ENCODE measurements at places on chromosomes 11 and 22.

DNA sequence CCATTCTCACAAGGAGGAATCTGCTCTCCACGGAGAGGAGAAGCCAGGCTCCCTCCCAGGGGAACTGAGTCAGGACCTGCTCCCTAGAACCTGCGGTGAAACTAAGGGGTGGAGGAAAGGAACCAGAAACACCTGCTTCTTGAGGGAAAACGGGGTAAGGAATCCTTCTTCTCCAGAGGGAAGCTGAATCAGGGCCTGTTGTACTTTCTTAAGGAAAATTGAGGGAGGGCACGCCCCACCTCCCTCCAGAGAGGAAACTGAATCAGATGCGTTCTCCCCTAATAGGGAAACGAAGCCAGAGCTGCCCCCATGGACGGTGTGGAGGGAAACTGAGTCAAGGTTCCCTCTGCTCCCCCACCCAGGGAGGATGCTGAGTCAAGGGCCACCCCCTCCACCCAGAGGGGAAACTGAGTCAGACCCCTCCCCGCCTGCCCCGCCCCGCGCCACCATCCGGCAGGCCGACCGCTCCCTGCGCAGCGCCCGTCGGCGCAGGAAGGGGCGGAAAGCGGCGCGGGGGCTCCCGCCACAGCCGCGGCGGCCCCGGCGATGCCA, 393 bp downstream of the RELA start:
- no peak for DNase-seq

GRCh38 chr11:131658414-131658813, 288.0 kb downstream of the NTM start:
- no peak for DNase-seq

- no peak for DNase-seq
Observed at GRCh38 chr22:46370584-46371291, 35.2 kb downstream of the TRMU start.

GRCh38 chr11:70942593-70942992, 309.8 kb downstream of the SHANK2 start:
- peak; percentile 39 for DNase-seq

DNA sequence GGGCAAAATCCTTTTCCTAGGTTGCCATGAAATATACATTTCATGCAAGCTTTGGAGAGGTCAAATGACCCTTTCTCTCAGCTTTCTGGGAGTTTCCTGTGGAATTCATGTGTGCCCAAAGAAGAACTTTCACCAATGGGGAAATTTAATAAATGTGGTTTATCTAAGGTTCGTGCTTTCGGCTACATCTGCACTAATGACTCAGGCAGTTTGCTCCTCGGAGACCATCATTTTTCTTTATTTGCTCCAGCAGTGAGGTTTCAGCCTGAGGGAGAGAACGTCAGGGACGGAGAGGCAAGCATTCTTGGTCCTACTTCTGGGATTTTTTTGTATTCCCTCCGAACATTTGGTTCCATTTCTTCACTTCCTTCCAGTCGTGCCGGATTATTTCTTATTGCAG, 85.2 kb downstream of the FLI1 start:
- no peak for DNase-seq

DNA sequence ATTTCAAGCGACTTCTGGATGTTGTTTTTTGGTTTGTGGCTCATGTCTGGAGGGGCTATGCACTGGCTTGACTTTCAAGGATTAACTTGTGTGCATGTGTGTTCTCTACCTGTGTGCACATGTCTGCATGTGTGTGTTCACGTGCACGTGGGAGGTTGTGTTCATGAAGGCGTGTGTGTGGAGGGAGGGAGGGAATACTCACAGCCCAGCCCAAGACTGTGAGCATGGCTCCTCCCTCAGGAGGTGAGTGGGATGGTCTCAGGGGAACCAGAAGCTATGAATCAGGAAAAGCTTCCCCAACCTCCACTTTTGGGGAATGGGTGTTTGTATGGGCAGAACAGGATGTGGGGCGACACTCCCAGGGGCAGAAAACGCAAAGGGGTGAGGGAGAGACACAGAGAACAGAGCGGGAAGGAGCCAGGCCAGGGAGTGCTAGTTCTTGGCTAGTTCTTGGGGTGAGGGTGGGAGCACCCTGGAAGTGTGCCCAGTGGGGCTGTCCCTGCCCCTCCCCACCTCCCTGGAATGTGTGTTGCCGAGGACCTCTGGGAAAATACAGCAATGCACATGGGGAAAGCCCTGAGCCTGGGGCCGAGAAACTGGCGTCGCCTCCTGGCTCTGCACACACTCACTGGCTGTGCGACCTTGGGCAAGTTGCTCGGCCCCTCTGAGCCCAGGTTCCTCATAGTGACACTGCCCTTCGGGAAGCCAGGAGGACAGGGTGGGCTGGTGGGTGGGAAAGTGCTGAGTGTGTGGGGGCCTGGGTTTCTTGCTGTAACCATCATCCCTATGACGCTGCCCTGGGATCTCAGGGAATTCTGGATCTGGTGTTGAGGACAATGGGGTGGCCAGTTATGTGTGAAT, 16.9 kb upstream of the ALX4 start:
- peak; percentile 48 for DNase-seq

DNA sequence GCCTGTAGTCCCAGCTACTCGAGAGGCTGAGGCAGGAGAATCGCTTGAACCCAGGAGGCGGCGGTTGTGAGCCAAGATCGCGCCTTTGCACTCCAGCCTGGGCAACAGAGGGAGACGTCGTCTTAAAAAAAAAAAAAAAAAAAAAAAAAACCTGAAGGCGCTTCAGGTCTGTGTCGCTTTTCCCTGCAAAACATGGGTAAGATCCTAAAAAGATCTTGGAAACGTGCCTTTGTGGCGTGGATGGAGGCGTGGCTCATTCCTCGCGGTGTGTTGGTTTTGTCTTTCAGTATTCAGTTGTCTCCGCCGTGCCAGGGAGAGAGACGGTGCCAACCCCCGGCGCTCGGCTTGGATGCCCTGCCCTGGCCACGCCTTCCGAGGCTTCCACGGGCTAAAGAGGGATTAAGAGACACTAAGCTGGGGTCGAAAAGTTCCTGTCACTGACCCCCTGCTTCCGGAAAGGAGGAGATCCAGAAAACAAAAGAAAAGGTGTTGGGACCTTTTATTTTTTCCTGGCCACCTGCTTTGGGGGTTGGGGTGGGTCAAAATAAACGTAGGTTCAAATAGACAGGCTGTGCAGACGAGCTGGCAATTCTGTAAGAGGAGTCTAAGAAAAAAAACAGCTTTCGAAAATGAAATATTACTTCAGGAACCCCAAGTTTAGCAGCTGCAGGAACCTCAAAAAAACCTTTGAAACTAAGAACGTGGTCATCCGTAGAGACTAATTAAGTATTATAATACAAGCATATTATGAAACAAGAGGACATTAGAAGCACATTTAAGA, 1.1 kb upstream of the SLC35F2 start:
- DNase-seq = peak; percentile 81

GRCh38 chr11:72195518-72196270, 3.8 kb downstream of the FOLR1 start:
- DNase-seq = no peak

GRCh38 chr11:88552379-88553062, 215.0 kb upstream of the CTSC start:
- DNase-seq = peak; percentile 47

GRCh38 chr22:37467391-37467955, 18.7 kb downstream of the MFNG start:
- no peak for DNase-seq

DNA sequence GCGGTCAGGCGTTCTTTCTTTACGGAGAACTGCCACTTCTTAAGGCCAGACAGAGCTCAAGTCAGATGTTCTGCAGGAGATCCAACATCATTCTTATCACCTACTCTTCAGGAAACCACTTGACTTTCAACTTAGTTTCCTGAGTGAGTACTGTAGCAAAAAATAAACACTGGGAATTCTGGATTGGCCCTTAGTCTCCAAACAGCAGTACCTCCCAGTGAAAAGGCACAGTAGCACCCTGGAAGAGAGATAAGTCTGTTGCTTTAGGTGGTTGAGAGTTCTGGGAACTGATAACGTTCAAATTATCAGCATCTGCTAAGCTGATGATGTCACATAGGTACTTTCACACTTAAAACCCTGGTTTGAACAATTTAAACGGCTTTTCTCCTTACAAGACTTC, 971.8 kb upstream of the TENM4 start:
- DNase-seq = no peak

GRCh38 chr11:83726316-83726715, 440.1 kb upstream of the CCDC90B start:
- no peak for DNase-seq

DNA sequence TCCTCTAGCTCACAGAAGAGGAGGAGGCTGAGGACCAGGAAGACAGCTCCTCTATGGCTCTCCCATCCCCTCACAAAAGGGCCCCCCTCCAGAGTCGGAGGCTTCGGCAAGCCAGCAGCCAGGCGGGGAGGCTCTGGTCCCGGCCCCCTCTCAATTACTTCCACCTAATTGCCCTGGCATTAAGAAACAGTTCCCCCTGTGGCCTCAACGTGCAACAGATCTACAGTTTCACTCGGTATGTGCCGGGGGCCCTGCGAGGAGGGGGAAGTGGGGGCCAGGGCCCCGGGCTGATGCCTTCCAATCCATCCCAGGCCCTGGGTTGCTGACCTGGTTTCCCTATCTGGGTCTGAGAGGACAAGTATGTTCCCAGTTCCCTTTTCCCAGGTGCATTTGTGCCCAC, 7.9 kb downstream of the FOXR1 start:
- DNase-seq = no peak

DNA sequence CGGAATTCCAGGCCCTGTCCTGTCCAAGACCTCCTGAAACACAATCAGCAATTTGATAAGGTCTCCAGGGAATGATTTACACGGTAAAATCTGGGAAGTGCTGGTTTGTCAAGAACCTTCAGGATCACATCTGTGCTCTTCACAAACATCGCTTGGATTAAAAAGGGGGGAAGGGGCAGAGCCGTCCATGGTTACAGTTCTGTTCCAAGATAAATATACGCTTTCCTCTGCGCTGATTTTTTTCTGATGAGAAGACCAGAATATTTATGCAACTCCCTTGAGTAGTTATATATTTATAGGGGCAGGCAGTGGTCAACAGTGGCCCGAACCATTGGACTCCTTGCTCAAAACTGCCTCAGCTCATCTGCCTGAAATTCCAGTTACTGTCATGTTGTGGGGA, 9.2 kb upstream of the APOL5 start:
- no peak for DNase-seq

GRCh38 chr11:76808171-76808570, 25.0 kb downstream of the TSKU start:
- no peak for DNase-seq

DNA sequence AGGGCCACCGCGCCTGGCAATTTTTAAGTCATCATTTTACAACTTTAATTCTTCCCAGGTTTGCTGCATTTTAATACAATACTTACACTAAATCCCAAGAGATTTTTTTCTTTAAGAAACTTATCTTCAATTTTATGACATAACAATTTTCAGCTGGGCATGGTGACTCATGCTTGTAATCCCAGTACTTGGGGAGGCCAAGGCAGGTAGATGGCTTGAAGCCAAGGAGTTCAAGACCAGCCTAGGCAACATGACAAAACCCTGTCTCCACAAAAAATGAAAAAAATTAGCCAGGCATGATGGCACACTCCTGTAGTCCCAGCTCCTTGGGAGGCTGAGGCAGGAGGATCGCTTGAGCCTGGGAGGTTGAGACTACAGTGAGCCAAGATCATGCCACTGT, 38.8 kb downstream of the CLDN25 start:
- no peak for DNase-seq

DNA sequence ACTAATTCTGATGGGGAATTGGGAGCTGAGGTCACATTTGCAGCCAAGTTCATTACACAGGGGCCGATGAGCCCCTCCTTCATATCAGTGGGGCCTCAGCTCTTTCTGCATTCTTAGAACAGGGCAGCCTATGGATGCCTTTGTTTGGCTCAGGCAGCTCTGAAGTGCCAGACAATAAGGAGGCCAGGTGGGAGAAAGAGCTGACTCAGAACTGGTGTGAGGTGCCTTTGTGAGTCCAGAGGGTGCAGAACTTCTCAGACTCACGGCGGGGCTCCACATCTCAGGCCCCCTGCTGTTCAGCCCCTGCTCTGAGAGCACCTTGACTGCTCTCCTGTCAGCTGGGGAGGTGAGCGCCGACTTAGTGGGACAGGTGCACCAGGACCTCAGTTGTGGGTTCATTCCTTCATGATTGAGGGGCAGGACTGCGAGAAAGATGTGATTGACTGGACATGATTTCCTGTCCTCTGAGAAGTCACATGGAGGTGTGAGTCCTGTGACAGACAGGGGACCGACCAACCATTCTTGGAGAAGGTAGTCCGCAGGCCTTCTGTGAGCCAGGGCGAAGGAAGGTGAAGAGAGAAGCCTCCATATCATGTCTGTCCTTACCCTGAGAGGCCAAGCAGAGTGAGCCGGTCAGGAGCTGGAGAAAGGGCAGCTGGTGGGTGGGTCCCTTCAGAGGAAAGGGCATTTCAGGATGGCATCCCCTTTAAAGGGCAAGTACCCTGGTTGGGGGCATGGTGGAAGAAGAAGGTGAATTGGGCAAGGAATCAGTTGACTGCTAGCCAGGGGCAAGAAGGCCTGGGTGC, 245.0 kb upstream of the TBCEL start:
- DNase-seq = no peak

GRCh38 chr11:91163619-91164451, 941.0 kb upstream of the CHORDC1 start:
- no peak for DNase-seq

DNA sequence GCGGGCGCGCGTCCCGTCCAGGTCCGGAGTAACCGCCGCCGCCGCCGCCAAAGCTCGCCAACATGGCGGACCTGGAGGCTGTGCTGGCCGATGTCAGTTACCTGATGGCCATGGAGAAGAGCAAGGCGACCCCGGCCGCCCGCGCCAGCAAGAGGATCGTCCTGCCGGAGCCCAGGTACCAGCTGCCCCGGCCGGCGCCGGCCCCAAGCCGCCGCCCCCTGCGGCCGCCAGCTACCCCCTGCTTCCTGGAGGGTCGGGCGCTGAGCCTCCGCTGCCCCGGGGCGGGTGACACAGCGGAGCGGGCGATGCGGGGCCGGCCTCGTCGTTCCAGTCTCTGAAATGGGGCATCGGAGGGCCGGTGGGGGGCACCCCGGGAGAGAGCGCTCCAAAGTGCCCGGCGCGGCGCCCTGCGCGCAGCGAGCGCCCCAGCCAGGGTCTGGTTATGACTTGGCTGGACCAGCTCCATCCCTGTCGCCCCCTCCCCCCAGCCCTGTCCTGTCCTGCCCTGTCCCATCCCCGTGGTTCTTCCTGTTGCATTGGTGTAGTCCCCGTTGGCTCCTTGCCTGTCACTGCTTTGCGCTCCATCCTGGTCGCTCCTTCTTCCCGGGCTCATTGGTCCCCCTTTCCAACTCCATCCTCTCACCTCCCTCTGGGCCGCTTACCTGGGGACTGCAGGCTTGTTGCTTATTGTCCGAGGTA, 653 bp downstream of the GRK3 start:
- no peak for DNase-seq

DNA sequence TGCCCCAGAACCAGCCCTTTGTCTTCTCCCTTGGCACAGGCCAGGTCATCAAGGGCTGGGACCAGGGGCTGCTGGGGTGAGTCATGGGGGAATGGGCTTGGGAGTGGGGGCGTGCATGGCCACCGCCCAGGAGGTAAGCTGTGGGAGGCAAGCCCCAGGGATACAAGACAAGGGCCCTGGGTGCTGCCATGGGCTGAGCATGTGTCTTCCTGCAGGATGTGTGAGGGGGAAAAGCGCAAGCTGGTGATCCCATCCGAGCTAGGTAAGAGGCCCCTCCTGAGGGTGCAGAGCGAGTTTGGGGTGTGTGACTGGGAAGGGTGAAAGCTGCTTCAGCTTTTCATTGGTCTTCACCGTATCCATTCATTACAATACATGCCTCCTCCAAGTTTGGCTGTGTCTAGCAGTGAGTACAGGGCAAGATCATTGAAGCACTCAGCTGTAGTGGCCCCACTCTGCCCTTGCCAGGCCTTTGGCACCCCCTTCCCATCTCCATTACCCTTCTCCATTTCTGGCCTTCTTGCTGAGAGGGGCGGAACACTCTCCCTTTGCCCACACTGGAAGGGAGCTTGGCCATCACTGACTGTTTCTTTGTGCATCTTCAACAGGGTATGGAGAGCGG, 2.5 kb downstream of the FKBP2 start:
- no peak for DNase-seq
